Sciatic nerve (tissue), 2 donors: ENCODE measurements at places on chromosomes 2 and 18. TPM values are rescaled to one million over a fixed set of nuclear protein-coding genes. Genes with fewer than 3 reads are reported as not detected.

- DNase-seq = no peak
Observed at GRCh38 chr2:174014699-174015070, 49.5 kb upstream of the SP3 start.

- DNase-seq = peak; percentile 76
Observed at GRCh38 chr2:72144632-72145288, 2.9 kb downstream of the CYP26B1 start.

GRCh38 chr2:110955556-110955955 lies 165.2 kb upstream of the BCL2L11 start:
- no peak for DNase-seq

DNA sequence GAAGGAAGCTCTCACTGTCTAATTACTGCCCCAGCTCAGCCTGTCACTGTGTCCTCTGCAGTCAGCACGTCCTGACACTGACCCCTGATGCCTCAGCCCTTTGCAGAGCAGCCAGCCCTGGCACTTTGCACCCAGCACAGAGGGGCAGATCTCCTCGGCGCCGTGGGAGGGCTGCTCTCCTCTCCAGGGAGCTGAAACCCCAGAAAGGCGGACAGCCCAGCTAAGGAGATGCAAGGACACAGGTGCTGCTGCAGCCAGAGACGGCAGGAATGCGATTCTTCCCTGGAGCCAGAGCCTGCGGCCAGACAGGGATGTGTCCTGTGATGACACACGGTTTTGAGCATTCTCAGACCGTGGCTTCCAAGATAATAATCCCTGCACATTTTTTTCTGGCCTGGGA lies 34.5 kb upstream of the SIX3 start:
- no peak for DNase-seq

- no peak for DNase-seq
Observed at GRCh38 chr18:69813559-69813958, 134.1 kb downstream of the CD226 start.

- no peak for DNase-seq
Observed at GRCh38 chr2:223747392-223748042, 89.9 kb downstream of the AP1S3 start.

GRCh38 chr18:73879766-73880165 lies 267.9 kb downstream of the FBXO15 start:
- no peak for DNase-seq

DNA sequence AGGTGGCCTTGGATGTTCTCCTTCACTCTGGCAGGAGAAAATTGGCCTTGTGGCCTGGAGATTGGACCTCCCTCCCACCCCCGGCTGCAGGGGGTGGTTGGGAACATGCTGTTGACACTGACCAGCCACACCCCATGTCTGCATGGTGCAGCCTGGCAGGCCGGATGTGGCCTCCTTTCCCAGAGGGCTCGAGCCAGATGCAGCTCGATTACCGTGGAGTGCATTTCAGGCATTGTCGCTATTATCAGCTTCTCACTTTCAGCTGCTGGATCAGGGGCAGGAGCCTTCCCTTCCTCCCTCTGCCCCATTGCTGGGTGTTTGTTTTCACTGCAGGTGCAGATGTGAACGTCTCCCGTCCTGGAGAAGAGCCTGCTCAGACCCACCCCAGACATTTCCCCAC lies 211.0 kb upstream of the SIX2 start:
- no peak for DNase-seq

GRCh38 chr2:189466656-189467055 lies 25.4 kb downstream of the WDR75 start:
- no peak for DNase-seq

GRCh38 chr2:28581312-28581711 lies 85.5 kb downstream of the PLB1 start:
- DNase-seq = no peak

DNA sequence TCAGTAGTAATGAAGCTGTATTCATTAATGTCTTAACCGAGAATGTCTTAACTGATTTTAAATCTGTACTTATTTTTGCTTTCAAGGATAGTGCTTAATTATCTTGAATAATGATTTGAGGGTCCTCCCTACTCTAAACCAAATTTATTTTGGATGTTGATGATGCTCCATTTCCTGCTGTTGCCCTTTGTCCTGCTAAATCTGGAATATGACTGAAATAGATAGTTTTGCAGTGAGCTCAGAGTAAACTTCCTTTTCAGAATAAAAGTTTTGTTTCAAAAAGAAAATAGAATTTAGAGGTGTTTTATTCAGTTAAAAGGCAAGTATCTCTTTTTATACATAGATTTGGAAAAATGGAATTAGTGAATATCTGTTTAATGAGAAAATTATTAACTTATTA lies 8.1 kb downstream of the NBEAL1 start:
- no peak for DNase-seq

DNA sequence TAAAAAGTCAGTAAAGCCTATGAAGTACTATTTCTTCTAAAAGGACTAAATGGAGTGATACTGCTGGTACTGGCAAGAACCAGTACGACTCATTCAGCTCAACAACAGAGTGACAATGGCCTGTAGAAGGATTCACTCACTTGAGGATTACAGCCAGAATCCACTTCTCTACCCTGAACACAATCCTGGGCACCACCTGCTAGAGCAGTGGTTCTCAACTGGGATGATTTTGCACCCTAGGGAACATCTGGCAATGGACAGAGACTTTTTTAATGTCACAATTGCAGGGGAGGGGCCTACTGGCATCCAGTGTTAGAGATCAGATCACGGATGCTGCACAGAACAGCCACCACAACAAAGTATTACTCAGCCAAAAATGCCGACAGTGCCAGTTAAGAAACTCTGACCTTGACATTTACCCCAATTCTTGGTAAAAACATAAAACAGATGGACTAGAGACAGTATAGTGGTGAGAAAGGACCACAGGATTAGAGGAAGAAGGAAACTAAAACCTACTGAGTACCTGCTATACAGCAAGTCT lies 5.0 kb downstream of the SPIRE1 start:
- DNase-seq = no peak

DNA sequence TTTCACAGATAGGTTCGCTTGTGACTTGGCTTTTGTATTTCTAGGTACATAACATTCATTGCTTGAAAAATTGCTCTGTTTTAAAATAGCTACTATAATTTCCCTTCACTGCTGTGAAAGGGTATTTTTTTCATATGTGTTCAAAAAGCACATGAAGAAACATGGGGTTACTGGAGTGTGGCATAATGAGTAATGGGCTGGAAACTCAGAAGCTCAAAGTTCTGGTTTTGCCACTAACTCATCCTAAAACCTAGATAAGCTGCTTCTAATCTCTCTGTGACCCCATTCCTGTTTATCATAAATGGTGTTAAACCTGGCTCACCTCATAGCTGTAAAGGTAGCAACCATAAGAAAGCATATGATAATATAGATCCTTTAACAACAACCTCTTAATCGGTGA lies 319.3 kb downstream of the PTPRM start:
- no peak for DNase-seq

- DNase-seq = no peak
Observed at GRCh38 chr2:74851191-74851566, 17.3 kb downstream of the HK2 start.

- DNase-seq = no peak
Observed at GRCh38 chr2:240481720-240482119, 46.3 kb downstream of the GPC1 start.

GRCh38 chr2:203592470-203592869 lies 57.4 kb upstream of the RAPH1 start:
- no peak for DNase-seq

- DNase-seq = no peak
Observed at GRCh38 chr18:13470516-13471197, 252.1 kb downstream of the LDLRAD4 start.

DNA sequence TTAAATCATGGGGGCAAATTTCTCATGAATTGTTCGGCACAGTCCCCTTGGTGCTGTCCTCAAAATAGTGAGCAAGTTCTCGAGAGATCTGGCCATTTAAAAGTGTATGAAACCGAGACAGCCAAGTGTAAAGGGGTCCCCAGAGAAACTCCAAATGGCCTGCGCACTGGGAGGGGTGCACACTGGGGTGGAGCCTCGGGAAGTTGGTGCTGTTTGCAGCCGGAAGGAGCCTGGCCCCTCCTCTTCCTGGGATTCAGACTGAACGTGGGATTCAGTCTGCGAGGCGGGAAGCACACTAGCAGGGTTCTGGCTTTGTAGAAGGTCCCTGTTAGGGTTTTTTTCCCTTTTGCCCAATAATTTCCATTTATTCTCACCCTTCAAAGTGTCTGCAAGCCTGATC lies 48.8 kb downstream of the RABL2A start:
- DNase-seq = no peak

GRCh38 chr2:240143276-240143675 lies 2.8 kb upstream of the OTOS start:
- DNase-seq = no peak

DNA sequence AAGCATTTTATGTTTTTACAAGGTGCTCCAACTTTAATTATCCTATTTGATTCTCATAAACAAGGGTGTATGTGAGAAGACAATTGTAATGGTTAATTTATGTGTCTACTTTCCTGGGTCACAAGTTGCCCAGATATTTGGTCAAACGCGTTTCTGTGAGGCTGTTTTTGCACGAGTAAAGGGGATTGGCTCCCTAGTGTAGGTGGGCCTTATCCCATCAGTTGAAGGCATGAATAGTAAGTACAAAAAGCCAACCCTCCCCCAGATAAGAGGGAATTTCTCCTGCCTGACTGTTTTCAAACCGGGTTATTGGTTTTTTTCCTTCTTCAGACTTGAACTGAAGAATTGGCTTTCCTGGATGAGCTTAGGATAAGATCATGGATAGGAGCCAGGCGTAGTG lies 224.0 kb upstream of the NCKAP5 start:
- no peak for DNase-seq

DNA sequence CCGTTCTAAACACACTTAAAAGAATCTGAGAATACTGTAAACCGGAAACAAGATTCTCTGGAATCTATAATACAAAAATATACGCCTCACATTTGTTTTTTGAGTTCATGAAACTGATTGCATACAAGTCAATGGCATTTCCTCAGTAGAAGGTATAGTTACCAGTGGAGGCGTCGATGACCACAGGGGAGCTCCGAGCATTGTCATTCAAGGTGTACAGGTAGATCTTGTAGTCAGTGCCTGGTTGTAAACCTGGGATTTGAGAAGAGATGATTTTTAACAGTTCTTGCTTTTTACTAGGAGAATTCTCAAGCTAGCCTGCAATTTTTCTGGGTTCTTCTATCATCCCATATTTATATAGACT lies 60.4 kb downstream of the FN1 start:
- DNase-seq = no peak

Gene SLC38A11
- 1.2 TPM for total RNA-seq

Gene MEX3C
- total RNA-seq = 31.9 TPM

Gene SLC30A3
- not detected for total RNA-seq

Gene AP1S3
- 5.8 TPM for total RNA-seq

Gene DSG4
- not detected for total RNA-seq

Gene UPP2
- not detected for total RNA-seq

Gene UGT1A6
- not detected for total RNA-seq

Gene SLC4A1AP
- 20.7 TPM for total RNA-seq

Gene PLCD4
- 9.1 TPM for total RNA-seq

Gene MYL12B
- 275 TPM for total RNA-seq

Gene HRH4
- total RNA-seq = 0.36 TPM

Gene SPHKAP
- not detected for total RNA-seq

Gene ADD2
- total RNA-seq = 3.2 TPM

Gene CCDC178
- 4.6 TPM for total RNA-seq

Gene CFC1
- not detected for total RNA-seq

Gene HS6ST1
- 27.2 TPM for total RNA-seq

Gene ALPI
- not detected for total RNA-seq

Gene NTSR2
- not detected for total RNA-seq

Gene MALT1
- total RNA-seq = 25.5 TPM
